ENCODE measurements at places on chromosomes 7 and 10.

- DNase-seq = no peak
These were observed 625 bp downstream of the RP9 start for GRCh38 chr7:33108554-33109004.

- DNase-seq = no peak
These were observed 3.6 kb downstream of the ODAD2 start for GRCh38 chr10:27995311-27995710.

DNA sequence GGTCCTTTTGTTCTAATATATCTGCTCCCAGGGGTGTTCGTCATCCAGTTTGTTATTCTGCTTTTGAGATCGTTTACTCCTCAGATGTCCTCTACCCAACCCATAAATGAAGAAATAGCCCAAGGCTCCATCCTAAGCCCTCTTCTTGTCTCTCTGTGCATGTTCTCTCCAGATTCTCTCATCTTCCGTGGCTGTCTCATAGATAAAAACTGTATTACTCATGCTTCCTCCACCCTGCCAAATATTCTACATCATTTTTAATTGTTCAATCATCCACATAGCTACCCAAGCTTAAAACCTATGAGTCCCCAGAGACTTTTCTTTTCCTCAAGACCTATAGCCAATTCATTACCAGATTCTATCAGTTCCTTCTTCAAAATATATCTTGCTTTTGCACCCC lies 44.9 kb downstream of the CAV1 start:
- no peak for DNase-seq

DNA sequence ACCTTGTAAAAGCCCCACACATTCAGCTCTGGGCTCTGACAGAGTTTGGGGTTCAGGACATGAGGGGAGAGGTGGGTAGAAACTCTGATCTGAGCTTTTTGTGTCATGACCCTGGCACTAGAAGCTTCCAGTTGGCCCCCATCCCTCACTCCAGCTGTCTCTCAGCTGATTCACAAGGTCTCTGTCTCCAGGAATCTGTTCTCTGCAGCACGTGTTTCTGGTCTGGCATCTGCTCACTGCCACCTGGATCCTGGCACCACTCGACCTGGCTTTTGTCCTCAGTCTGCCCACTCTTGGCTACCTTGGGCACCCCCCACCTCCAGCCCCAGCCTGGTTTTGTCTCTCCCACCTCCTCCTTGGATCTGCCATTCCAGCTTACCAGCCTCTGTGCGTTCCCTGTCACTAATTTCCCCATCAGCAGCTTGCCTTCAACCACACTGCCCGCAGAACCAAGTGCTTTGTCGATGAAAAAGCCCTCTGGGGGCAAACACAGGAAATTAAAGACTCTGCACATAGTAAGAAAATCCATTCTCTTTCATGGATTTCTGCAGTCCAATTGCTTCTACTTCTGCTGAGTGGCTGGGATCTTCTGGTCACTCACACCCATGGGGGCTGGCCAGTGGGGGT lies 18.3 kb upstream of the ADCYAP1R1 start:
- DNase-seq = no peak

DNA sequence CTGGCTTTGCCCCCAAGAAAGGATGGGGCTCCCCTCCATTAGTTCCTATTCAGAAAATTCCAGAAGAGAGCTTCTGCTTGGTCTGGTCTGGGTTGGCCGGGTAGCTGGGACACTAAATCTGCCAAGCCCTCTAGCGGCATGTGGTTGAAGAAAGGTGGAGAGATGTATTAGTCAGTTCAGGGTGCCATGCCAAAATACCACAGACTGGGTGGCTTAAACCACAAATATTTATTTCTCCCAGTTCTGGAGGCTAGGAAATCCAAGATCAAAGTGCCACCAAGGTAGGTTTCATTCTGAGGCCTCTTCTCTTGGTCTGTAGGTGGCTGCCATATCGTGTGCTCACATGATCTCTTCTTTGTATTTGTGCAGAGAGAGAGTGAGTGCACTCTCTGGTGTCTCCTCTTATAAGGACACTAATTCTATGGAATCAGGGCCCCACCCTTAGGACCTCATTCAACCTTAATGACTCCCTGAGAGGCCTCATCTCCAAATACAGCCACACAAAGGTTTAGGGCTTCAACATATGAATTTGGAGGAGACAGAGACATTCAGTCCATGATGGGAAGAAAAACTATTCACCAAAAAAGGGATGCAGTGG lies 38.7 kb upstream of the MTPAP start:
- no peak for DNase-seq

- DNase-seq = no peak
These were observed 87.0 kb downstream of the SKAP2 start for GRCh38 chr7:26777385-26777784.

DNA sequence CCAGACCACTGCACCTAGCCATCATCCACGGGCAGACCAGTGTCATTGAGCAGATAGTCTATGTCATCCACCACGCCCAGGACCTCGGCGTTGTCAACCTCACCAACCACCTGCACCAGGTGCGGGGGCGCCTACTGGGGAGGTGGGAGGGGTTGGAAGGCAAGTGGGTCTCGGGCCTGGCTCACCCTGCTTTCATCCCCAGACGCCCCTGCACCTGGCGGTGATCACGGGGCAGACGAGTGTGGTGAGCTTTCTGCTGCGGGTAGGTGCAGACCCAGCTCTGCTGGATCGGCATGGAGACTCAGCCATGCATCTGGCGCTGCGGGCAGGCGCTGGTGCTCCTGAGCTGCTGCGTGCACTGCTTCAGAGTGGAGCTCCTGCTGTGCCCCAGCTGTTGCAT lies 4.6 kb downstream of the NFKB2 start:
- DNase-seq = no peak

DNA sequence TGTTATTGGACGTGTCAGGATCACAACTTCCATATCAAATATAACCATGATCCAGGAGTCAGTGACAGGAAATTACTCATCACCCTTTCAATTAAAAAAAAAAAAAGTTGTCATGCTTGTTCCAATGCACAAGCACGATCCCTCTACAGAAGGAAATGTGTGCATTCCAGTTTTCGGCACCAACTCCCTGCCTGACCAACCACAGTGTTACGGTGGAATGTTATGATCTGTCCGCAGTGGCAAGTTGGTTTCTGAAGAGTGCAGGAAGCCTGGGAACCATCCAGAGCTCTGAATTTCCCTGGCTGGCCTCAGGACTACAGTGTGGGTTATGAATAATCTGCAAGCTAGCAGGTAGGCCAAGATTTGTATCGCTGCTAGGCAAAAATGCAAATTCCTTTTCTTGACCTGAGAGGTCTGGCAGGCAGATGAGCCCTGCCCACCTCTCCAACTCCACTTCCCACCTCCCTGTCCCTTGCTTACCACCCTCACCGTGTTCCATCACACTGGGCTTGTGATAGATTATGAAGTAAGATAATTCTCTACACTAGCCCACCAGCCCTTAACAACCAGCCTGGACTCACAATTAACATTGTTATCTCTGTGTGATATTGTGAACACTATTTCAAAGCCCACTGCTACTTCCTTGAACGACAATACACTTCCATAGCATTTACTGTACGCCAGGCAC lies 20.4 kb downstream of the FRMPD2 start:
- no peak for DNase-seq

GRCh38 chr10:56920601-56921261 lies 559.7 kb upstream of the ZWINT start:
- no peak for DNase-seq

DNA sequence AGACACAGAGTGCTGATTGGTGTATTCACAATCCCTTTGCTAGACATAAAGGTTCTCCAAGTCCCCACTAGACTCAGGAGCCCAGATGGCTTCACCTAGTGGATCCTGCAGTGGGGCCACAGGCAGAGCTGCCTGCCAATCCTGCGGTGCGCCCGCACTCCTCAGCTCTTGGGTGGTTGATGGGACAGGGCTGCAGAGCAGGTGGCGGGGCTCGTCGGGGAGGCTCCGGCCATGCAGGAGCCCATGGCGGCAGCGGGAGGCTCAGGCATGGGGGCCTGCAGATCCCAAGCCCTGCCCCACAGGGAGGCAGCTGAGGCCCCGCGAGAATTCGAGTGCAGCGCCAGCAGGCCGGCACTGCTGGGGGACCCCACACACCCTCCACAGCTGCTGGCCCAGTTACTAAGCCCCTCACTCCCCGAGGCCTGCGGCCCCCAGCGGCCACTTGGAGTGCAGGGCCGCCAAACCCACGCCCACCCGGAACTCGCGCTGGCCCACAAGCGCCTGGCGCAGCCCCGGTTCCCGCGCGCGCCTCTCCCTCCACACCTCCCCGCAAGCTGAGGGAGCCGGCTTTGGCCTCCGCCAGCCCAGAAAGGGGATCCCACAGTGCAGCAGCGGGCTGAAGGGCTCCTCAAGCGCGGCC lies 7.7 kb upstream of the BET1 start:
- no peak for DNase-seq

DNA sequence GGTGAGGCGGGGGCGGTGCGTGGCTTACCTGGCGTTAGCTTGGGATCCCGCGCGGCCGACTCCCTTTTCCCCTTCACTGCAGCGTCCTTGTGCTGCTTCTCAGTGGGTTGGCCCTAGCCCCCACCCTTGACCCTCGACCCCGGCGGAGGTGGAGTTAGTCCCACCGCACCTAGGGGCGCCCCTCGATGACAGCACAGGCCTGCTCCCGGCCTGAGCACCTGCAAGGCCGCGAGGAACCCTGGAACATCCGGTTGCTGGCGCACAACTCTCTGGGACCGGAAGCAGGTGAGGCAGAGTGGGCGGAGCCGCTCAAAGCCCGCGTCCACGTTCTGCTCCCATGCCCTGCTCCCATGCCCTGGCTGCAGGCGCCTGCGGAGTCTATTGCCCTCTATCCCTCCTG lies 266.9 kb downstream of the USP6NL start:
- no peak for DNase-seq

GRCh38 chr7:91872069-91872468 lies 8.4 kb downstream of the MTERF1 start:
- DNase-seq = no peak

DNA sequence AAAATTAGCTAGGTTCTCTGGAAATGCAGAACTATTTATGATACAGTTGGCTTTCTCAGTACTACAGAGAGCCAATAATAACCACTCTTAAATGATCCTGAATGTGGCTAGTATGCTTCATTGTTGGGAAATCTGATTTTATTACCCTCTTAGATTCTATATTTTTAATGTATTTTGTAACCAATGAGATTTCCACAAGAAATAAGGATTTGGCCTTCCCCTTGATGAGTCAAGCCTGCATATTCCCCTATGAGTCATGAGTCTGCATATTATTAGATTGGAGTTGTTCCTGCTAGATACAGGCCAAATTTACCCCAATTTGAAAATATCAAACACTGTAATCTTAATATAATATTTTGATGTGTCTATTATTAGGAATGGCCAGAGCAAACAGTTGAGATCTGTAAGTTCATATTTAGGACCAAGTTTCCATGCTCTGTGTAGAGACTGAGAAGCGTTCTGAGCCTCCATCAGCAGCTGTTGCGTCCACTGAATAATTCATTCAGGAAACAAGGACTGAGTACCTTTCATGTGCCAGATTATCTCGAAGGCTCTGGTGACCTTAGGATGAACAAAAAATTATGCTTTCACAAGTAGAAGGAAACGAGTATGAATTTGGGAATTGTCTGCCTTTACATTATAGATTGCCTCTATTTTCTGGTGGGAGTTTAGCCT lies 793.4 kb downstream of the NRG3 start:
- DNase-seq = no peak

DNA sequence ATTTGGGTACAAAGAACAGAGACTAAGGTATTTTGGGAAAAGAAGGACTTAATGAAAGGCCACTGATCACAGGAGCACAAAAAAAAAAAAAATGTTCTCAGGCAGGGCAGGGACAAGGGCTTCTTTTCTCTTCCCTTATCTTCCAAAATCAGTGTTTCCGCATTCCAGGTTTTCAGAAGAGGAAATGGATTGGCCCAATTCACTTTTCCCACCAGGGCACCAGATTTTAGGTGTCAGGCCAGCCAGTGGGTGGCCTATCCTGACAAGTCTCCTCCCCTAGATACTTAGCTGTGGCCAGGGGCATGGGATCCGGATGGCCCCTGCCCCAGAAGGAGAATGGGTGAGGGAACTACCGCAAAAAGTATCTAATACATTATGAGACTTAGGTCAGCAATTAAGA lies 88.9 kb upstream of the WAC start:
- DNase-seq = no peak

DNA sequence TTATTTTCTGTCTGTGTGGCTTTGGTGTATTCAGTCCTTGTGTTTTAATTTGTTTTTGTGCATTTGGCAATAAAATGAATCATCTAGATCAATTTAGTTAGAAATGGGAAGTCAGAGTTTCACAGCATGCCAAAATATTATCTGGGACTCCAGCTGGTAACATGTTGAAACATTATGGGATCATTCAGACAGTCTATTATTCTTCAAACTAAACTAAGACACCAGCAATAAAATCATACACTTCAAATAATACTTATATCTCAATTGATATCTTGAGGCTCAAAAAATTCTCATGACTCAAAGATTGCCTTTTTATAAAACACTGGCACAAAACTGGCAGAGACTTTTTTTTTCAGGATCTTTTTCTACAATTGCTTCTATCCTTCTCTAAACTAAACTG lies 5.8 kb upstream of the RP9 start:
- no peak for DNase-seq

DNA sequence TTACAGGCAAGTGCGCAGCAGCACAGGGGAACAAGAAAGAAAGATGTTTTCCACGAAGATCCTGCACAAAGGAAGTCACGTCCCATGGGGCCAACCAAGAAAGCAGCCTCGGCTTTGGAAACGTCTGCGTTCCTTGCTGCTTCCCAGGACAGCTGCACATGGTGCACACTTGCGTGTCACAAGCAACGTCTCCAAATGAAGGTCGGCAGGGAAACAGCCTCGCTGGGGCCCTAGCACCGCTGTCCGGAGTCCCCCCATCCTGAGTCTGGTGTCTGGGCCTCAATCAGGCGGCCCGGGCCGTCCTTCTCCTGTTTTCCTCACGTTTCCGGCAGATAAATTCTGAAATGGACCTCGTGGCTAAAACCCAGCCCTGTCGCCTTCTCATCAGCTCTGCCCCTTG lies 206.2 kb downstream of the DIP2C start:
- DNase-seq = no peak

DNA sequence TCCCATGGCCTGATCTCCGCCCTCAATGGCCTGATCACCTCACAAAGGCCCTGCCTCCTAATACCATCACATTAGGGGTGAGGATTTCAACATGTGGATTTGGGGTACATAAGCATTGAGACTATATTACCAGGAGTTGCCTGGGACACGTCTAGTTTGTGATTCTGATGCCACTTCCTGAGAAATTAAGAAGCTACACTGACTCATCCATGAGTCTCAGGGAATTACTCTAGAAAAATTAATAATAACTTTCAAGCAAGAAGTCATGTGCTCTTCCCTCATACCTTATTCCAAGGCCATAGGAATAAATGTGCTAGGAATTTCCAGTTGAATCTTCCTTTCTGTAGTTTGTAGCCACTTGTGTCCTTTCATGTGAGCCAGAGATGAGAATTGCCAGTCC lies 519.3 kb upstream of the MKI67 start:
- DNase-seq = no peak

- no peak for DNase-seq
These were observed 296.9 kb downstream of the SORCS3 start for GRCh38 chr10:104938031-104938430.

- no peak for DNase-seq
These were observed 382.0 kb upstream of the STEAP1 start for GRCh38 chr7:89772276-89772675.

All from brain pericyte (primary cell).